Adrenal gland (tissue), 19 donors: ENCODE measurements at places on chromosomes 4 and X. TPM values are rescaled to one million over a fixed set of nuclear protein-coding genes. Genes with fewer than 3 reads are reported as not detected.

MTTP gene
- 0.61 TPM for total RNA-seq

TLR6 gene
- 2.8 TPM for total RNA-seq

- DNase-seq: no peak
Observed at GRCh38 chr4:80221161-80221560, 23.9 kb downstream of the PRDM8 start.

GRCh38 chr4:150909116-150909515 is 106.0 kb downstream of the LRBA start:
- DNase-seq: no peak

GRCh38 chr4:102554992-102555391 is 53.8 kb downstream of the NFKB1 start:
- DNase-seq: no peak

DNA sequence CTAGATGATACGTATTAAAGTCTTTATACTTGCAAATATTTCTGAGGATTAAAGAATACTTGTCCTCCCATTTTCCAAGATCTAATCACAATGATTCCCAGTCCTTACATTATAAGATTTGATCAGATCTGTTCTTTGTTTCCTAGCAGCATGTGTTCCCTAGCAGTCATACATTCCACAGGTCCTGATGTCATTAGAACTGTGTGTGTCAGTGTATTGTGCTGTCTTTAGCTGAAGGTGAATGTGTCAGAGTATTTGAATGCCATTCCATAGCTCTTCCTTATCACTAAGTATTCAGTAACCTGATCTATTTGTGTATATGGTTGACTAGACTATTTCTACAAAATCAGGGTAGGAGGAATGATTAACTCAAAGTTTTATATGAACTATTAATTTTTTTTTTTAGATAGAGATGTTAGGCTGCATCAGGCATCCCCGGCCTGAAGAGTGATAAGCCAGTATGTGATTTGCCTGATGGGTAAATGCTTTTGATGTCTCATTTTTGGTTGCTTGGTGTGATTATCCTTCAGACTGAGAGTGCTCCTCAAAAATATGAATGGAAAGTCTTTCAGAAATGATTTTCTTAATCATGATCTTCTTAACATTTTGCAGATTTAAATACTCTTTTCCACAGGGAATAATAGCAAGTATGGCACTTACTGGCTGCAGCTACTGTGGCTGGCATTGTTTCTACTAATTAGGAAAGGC is 4.4 kb downstream of the ADGRL3 start:
- DNase-seq: no peak

- no peak for DNase-seq
Observed at GRCh38 chr4:140955641-140956040, 177.6 kb downstream of the RNF150 start.
